ENCODE measurements at places on chromosomes 13 and 19.

DNA sequence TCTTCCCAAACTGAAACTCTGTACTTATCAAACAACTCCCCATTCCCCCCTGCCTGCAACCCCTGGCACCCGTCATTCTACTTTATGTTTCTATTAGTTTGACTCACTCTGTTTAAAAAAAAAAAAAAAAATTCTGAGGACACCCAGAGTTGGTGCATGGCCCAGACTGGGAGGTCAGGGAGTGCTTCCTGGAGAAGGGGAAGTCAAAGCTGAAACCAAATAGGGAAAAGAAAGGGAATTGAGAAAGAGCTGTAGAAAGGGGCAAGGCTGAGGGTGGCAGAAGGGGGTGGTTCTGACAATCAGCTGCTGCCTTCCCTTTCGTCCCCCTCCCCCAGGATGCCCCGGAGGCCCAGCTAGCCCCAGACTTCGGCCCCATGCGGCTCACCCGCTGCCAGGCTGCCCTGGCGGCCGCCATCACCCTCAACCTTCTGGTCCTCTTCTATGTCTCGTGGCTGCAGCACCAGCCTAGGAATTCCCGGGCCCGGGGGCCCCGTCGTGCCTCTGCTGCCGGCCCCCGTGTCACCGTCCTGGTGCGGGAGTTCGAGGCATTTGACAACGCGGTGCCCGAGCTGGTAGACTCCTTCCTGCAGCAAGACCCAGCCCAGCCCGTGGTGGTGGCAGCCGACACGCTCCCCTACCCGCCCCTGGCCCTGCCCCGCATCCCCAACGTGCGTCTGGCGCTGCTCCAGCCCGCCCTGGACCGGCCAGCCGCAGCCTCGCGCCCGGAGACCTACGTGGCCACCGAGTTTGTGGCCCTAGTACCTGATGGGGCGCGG is 9.0 kb upstream of the STRN4 start:
- DNase-seq: no peak

DNA sequence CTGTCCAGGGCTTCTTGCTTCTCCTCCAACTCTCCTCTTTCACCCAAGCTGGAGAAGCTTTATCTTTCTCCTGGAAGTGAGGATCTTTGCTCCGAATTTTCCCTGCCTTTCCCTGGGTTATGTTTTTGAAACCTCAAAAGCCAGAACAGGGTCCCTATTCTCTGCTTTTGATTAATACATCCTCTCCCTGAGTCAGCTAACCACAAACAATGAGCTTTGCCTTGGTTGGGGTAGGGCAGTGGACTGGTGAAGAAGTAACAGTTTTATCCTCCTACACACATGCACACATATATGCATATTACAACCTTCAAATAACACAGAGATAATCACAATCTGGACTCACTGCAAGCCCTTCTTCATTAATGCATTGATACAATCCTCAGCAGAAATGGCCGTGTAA is 44.6 kb downstream of the DLEU7 start:
- no peak for DNase-seq

GRCh38 chr19:5809053-5809452 is 4.2 kb downstream of the NRTN start:
- no peak for DNase-seq

- no peak for DNase-seq
Measured at GRCh38 chr13:28494504-28494777, 487 bp downstream of the FLT1 start.

- DNase-seq: peak; percentile 86
Measured at GRCh38 chr19:48835734-48836088, 580 bp downstream of the HSD17B14 start.

GRCh38 chr13:111882351-111882750 is 184.6 kb upstream of the SOX1 start:
- no peak for DNase-seq

DNA sequence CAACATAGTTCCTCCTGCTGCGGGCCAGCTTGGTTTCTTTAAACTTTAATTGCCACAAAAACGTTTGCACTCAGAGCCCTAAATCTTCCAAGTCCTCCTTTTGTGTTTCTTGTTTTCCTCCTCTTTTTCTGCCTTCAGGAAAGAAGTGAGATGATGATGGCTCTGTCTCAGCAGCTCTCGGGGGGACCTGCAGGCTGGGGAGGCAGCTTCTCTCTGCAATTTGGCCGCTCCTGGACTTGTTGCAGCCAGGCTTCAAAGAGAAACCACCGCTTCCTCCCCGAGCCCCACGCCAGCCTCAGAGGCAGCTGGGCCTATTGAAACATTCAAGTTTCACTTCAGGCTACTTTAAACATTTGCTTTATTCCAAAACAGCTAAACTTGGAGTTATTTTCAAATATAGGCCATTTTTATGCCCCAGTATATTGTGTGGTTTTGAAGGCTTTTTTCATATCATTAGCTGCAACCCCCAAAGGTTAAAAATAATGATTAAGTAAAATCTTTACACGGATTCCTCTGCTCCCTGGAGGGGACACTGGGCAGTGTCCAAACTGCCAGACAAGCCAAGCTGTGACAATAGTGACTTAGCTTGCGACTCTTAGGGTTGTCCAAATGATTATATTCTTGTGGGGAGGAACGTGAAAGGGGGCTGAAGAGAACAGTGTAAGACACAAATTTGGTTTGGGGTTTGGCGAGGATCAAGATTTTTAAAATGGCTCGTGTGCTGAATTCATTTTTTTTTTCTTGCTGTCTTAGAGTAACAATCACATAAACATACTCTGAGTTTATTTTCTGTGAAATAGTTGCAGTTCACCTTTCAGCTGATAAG is 330.8 kb downstream of the DLEU7 start:
- DNase-seq: peak; percentile 12

DNA sequence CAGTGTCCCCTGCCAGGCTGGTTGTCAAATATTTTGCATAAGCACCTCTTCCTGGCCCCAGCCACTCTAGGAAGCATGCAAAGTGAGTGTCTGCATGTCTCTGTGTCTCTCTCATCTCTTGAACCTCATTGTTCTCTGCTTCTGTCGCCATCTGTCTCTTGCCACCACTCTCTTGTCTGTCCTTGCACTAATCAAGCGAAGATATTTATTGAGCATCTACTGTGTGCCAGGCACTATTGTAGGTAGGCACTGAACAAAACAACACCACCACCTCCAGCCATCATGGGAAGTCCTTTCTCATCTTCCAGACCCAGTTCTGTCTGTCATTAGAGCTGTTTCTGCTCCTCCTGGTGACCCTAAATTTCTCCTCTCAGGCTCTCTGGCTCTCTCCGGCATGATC is 52.0 kb upstream of the SHKBP1 start:
- no peak for DNase-seq
